ENCODE measurements at places on chromosomes 3 and 15. TPM values are rescaled to one million over a fixed set of nuclear protein-coding genes. Genes with fewer than 3 reads are reported as not detected.

Gene SI
- not detected for total RNA-seq

Gene PLCB2
- total RNA-seq: under 0.01 TPM

Gene MCF2L2
- under 0.01 TPM for total RNA-seq

Gene CHRNA3
- not detected for total RNA-seq

Gene PGBD4
- 3.0 TPM for total RNA-seq

Gene DAZL
- total RNA-seq: not detected

- no peaks in the 10 kb centered on the region for H3K36me3 ChIP-seq
- no peaks in the 10 kb centered on the region for H3K27me3 ChIP-seq
- no peak overlapping the region for H3K27ac ChIP-seq
- no peaks in the 10 kb centered on the region for H3K4me1 ChIP-seq
Observed at GRCh38 chr15:52243697-52244555, 51.7 kb downstream of the MYO5C start.

DNA sequence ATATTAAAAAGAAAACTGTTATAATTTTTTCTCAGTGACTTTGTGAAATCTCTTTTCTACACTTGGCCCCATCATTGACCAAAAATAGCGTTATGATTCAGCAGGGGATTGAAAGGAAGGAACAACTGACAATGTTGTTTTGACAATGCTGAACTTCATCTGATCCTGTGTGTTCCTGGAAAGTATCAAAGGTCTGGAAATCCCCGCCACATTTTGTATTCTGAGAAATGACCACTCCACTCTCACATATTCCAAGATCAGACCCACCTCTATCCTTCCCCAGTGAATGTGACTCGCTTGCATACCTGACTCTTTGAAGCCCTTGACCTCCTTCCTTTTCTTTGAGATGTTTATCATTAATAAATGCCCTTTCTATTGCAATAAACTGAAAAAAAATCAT is 9.7 kb upstream of the RIOX2 start:
- no peak overlapping the region for H3K27ac ChIP-seq
- H3K4me1 ChIP-seq: no peaks in the 10 kb centered on the region
- no peaks in the 10 kb centered on the region for H3K27me3 ChIP-seq
- peak; percentile 14 for DNase-seq
- H3K4me3 ChIP-seq: no peak overlapping the region
- H3K36me3 ChIP-seq: no peaks in the 10 kb centered on the region

- no peak overlapping the region for H3K27ac ChIP-seq
- H3K4me1 ChIP-seq: no peaks in the 10 kb centered on the region
- H3K36me3 ChIP-seq: no peaks in the 10 kb centered on the region
- H3K27me3 ChIP-seq: no peaks in the 10 kb centered on the region
- DNase-seq: peak; percentile 52
Observed at GRCh38 chr3:145936971-145937370, 224.0 kb downstream of the PLOD2 start.

DNA sequence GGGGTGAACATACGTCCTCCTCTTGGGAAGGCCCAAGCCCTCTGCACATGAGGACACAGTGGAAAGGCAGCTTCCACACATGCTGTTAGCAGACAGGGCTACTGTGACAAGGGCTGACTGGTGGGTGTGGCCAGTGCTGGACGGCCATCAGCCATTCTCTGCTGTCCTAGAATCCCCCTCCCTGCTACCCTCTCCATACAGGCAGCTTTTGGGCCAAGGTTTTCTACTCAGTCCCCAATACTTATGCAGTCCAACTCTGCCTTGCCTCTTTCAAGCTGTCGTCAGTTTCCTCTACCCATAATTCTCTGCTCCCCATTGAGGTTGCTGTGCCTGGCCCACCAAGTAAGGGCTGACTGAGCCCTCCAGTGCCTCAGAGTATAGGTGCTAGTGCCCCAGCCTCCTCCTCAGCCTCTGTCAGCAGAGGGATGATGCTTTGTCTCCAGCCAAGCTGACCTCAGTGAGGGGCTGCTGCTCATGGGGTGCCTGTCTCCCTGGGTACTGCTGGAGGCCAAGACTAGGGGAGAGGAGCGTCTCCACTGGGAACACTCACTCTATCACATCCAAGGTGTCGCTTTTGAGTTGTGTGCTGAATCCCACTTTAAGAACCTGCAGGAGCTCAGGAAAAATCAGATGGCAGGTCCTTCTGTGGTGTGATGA is 2.8 kb downstream of the LOXL1 start:
- no peak overlapping the region for H3K27ac ChIP-seq
- no peaks in the 10 kb centered on the region for H3K27me3 ChIP-seq
- peak overlapping the region; percentile 73 for H3K4me3 ChIP-seq
- no peak for DNase-seq
- H3K36me3 ChIP-seq: peaks cover 3% of the 10 kb centered on the region
- peaks cover 46% of the 10 kb centered on the region for H3K4me1 ChIP-seq

GRCh38 chr3:117586161-117586560 is 876.6 kb downstream of the TUSC7 start:
- H3K27me3 ChIP-seq: no peaks in the 10 kb centered on the region
- DNase-seq: no peak
- H3K36me3 ChIP-seq: no peaks in the 10 kb centered on the region
- no peak overlapping the region for H3K27ac ChIP-seq
- no peaks in the 10 kb centered on the region for H3K4me1 ChIP-seq
- H3K4me3 ChIP-seq: no peak overlapping the region

DNA sequence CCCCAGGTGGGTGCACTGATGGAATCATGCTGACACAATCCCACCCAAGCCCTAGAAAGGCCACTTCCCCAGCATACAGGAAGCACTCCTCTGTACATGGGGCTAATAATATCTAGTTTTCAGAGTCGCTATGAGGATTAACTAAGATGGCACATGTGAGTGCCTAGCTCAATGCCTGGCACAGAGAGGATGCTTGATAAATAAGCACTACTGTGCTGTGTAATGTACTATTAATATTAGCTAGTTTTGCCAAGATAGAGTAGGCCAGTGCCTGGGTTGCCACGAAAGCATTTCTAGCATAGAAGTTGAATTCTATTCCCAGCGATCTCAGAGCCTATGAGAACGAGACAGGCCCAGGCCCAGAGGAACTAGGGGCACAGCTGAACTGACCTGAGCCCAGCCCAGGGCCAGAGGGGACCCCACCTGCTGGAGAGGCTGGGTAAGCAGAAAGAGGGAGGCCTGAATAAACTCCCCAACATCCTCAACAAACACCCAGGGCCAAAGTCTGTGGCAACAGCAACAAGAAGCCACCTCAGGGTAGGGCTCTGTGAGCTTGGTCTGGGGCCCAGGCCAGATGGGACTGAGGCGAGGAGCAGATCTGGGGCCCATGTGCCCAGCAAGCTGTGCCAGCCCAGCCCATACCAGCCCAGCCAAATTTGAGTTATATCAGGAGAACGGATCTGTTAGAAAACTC is 7.6 kb upstream of the SEMA7A start:
- no peak for DNase-seq
- H3K27ac ChIP-seq: no peak overlapping the region
- no peaks in the 10 kb centered on the region for H3K4me1 ChIP-seq
- H3K27me3 ChIP-seq: no peaks in the 10 kb centered on the region

- H3K4me1 ChIP-seq: no peaks in the 10 kb centered on the region
- H3K27ac ChIP-seq: no peak overlapping the region
- no peak for DNase-seq
- no peaks in the 10 kb centered on the region for H3K36me3 ChIP-seq
- H3K4me3 ChIP-seq: no peak overlapping the region
Observed at GRCh38 chr3:134086616-134087015, 56.9 kb upstream of the SLCO2A1 start.

DNA sequence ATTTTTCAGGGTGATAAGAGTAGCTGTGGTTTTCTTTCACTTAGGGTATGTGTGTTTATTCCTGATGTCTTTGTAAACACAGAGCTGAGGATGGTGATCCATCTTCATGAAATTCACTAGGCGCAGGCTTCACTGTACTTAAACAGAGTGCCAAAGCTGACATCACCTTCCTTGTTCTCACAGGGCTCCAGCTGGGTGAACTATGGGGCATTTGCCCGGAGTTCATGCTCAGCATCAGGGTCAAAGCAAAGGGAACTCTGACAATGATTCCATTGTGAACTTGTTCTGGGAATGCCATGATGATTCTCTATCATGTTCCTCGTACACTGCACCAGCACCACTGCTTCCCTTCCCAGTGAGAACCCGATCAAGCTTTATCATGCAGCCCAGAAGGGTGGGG is 184.8 kb upstream of the P2RY1 start:
- H3K4me1 ChIP-seq: no peaks in the 10 kb centered on the region
- no peaks in the 10 kb centered on the region for H3K36me3 ChIP-seq
- no peak overlapping the region for H3K4me3 ChIP-seq
- no peaks in the 10 kb centered on the region for H3K27me3 ChIP-seq
- H3K27ac ChIP-seq: no peak overlapping the region

- no peak for DNase-seq
- no peak overlapping the region for H3K4me3 ChIP-seq
- no peaks in the 10 kb centered on the region for H3K4me1 ChIP-seq
- no peak overlapping the region for H3K27ac ChIP-seq
Observed at GRCh38 chr3:64385277-64385676, 160.0 kb upstream of the PRICKLE2 start.

DNA sequence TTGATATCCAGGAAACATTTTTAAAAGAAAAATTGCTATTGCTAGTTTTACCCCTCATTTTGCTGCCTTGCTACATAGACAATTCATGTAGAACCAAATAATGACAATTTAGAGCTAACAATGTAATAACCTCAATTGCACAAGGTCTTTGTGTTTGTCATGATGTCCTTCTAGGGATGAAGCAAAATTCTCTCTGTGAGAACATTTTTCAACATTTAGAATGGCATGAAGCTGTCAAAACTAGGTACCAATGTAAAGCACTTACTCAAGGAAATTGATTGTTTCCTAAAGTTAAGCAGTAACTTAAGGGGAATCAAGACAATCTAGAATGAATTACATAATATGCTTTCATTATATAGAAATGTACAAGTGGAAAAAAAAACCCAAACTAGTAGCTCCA is 7.9 kb upstream of the FGF7 start:
- H3K4me1 ChIP-seq: peaks cover 9% of the 10 kb centered on the region
- H3K36me3 ChIP-seq: no peaks in the 10 kb centered on the region
- peak; percentile 34 for DNase-seq
- no peak overlapping the region for H3K4me3 ChIP-seq

GRCh38 chr3:132867956-132868355 is 145.7 kb upstream of the NPHP3 start:
- H3K36me3 ChIP-seq: no peaks in the 10 kb centered on the region
- no peak overlapping the region for H3K4me3 ChIP-seq
- no peak overlapping the region for H3K27ac ChIP-seq
- H3K27me3 ChIP-seq: no peaks in the 10 kb centered on the region
- H3K4me1 ChIP-seq: no peaks in the 10 kb centered on the region
- peak; percentile 68 for DNase-seq

DNA sequence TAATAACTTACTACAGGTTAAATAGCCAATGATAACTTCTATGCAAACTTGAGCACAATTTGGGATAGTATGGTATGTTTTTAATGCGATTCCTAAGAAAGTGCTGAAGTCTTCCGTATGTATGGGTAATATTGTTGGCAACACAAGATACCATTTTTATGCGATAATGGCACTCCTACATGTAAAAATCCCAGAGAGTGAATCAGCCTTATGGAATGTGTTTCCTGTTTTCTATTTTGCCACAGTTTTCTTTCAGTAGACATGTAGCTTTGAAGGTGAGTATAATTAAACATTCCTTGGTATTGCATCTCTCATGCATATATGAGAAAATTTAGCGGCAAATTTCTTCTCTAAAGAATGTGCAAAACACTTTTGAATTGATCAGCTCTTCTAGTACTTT is 396.8 kb upstream of the AZI2 start:
- no peaks in the 10 kb centered on the region for H3K36me3 ChIP-seq
- no peak overlapping the region for H3K4me3 ChIP-seq
- no peaks in the 10 kb centered on the region for H3K4me1 ChIP-seq

GRCh38 chr3:185727873-185728272 is 97.0 kb downstream of the IGF2BP2 start:
- H3K27ac ChIP-seq: no peak overlapping the region
- H3K4me1 ChIP-seq: peaks cover 27% of the 10 kb centered on the region
- peak; percentile 45 for DNase-seq
- no peak overlapping the region for H3K4me3 ChIP-seq
- H3K27me3 ChIP-seq: no peaks in the 10 kb centered on the region

DNA sequence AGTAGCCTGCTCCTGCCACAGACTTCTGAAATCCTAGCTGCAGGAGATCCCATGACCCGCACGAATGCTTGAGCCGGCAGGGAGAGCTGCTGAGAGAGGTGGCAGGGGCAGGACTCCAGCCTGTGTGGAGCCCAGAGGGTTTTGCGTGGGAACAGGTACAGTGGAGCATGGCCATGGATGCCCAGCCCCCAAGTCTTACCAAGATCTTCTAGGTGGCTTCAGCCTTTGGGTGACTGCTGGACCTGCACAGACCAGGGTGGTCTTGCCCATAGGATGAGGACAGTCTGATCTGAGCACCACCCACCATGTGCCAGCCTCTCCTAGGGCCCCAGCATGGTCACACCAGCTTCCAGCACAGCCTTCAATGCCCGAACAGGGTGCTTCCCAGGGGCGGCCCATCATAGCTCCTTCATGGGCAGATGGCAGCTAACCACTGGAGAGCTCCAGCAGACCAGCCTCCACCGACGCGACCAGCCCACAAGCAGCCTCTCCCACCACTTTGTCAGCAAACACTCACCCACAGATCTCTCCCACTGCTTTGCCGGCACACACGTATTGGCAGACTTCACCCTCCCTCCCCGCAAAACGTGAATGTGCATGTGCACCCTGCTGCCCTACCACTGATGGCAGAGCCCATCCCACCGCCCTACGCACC is 56.0 kb downstream of the ADAMTS17 start:
- DNase-seq: no peak
- H3K36me3 ChIP-seq: no peaks in the 10 kb centered on the region
- H3K4me3 ChIP-seq: no peak overlapping the region
- no peaks in the 10 kb centered on the region for H3K4me1 ChIP-seq

- H3K36me3 ChIP-seq: no peaks in the 10 kb centered on the region
- H3K4me3 ChIP-seq: no peak overlapping the region
- no peaks in the 10 kb centered on the region for H3K4me1 ChIP-seq
- DNase-seq: no peak
- no peaks in the 10 kb centered on the region for H3K27me3 ChIP-seq
Observed at GRCh38 chr3:78812166-78812565, 955.6 kb downstream of the ROBO1 start.

DNA sequence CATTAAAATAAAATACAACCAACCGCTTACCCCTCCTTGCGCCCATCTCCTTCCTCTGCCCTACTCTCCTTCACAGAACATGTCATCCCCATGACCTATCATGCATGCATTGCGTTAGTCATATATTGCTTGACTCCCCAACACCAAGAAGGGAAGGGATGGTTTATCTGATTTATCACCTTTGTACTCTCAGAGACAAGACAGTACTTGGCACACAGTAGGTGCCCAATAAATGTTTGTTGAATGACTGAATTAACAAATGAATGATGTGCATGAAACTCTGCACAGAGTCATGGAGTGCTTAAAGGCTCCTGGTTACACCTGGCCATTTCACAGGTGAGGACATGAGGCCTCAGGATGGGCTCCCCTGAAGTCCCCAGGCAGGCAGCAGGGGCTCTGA is 59.7 kb downstream of the IQSEC1 start:
- H3K4me1 ChIP-seq: no peaks in the 10 kb centered on the region
- no peaks in the 10 kb centered on the region for H3K27me3 ChIP-seq
- no peak overlapping the region for H3K4me3 ChIP-seq
- no peaks in the 10 kb centered on the region for H3K36me3 ChIP-seq
- no peak for DNase-seq
- H3K27ac ChIP-seq: no peak overlapping the region

- no peak overlapping the region for H3K4me3 ChIP-seq
- no peak for DNase-seq
- H3K27ac ChIP-seq: no peak overlapping the region
- no peaks in the 10 kb centered on the region for H3K36me3 ChIP-seq
- H3K4me1 ChIP-seq: peaks cover 2% of the 10 kb centered on the region
Observed at GRCh38 chr3:72993391-72993790, 3.2 kb upstream of the PPP4R2 start.
